ENCODE measurements at places on chromosomes 2 and 18.
A peak's percentile ranks its signal among the peaks of the same experiment; 100 is the strongest.

GRCh38 chr2:19120941-19121750, 237.3 kb downstream of the OSR1 start:
- DNase-seq, result no peak

DNA sequence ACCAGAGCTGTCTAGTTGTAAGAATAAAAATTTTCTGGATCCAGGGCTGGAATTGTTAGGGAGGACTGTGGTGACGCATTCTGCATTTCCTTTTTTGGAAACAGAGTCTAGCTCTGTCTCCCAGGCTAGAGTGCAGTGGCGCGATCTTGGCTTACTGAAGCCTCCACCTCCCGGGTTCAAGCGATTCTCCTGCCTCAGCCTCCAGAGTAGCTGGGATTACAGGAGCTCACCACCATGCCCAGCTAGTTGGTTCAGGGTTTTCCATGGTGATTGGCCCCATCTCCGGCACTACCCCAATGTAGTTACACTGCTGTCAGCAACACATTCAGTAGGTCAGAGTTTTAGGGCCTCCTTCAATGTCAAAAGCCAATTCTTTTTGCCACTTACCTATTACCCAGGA, 58.6 kb upstream of the RNF152 start:
- no peak for DNase-seq

DNA sequence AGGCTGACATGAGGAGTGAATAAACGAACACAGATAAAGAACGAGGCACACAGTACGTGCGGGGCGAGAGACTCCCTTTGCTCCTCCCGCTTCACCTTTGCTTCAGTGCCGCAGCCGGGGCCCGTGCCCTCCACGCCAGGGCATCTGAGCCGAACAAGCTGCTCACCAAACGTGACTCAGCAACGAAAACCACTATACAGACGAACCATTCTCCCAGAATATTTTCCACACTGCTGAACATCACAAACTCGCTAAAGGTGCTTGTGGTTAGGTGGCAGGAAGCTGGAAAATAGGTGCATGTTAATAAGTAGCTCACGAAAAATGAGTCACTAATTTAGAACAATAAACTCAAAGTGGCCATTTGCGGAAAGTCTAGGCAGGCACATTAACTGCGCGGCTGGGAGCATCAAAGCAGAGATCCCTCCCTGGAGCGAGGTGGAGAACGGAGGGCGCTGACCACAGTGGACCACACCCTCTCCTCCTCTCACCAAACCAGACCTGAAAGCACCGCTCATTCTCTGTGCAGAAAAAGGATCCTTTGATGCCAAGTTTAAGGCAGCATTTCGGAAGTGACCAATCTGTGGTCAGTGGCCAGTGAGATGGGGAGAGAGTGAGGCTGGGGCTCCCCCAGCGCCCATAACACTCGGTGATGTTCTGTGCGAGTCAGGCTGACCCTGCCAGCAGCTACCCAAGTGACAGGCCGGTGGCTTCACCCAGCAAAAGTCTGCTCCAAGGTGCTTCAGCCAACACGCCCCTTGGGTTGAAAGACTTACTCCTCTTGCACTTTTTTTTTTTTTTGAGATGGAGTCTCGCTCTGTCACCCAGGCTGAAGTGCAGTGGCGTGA, 153.2 kb downstream of the HDAC4 start:
- DNase-seq, result no peak

- peak; percentile 53 for DNase-seq
Observed at GRCh38 chr18:77899972-77900754, 650.5 kb downstream of the GALR1 start.

GRCh38 chr2:102508863-102509262, 35.8 kb downstream of the SLC9A4 start:
- DNase-seq, result no peak

DNA sequence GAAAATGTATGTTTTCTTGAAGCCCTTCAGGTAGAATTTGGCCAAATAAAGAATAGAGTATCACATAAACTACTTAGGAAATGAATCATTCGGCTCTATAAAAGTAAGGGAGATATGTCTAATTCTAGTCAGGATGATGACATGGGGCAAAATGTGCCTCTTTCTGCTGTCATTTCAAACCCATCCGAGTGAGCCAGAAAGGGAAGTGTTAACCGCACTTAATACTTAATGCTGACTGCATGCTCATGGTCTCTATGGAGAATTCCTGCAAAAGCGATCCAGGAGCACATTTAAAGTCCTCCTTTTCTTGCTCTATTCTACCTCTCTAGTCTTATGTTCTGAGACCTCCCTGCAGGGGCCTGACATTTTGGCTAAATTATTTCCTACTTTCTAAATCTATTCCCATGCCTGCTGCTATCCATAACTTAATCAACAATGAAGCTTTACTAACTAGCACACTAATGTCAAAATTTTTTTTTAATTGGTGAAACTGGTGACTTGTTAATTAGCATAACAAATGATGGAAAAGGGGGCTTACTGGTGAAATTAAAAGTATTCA, 127.4 kb downstream of the CDC42EP3 start:
- DNase-seq, result no peak

GRCh38 chr18:55422456-55423180, 165.4 kb downstream of the TCF4 start:
- no peak for DNase-seq

- no peak for DNase-seq
Observed at GRCh38 chr2:25576596-25576995, 96.8 kb downstream of the DTNB start.

GRCh38 chr2:129014432-129014831, 695.8 kb upstream of the HS6ST1 start:
- DNase-seq, result no peak

GRCh38 chr18:74551936-74552555, 17.7 kb downstream of the CNDP1 start:
- peak; percentile 77 for DNase-seq

GRCh38 chr2:8215982-8216381, 465.9 kb upstream of the ID2 start:
- no peak for DNase-seq

DNA sequence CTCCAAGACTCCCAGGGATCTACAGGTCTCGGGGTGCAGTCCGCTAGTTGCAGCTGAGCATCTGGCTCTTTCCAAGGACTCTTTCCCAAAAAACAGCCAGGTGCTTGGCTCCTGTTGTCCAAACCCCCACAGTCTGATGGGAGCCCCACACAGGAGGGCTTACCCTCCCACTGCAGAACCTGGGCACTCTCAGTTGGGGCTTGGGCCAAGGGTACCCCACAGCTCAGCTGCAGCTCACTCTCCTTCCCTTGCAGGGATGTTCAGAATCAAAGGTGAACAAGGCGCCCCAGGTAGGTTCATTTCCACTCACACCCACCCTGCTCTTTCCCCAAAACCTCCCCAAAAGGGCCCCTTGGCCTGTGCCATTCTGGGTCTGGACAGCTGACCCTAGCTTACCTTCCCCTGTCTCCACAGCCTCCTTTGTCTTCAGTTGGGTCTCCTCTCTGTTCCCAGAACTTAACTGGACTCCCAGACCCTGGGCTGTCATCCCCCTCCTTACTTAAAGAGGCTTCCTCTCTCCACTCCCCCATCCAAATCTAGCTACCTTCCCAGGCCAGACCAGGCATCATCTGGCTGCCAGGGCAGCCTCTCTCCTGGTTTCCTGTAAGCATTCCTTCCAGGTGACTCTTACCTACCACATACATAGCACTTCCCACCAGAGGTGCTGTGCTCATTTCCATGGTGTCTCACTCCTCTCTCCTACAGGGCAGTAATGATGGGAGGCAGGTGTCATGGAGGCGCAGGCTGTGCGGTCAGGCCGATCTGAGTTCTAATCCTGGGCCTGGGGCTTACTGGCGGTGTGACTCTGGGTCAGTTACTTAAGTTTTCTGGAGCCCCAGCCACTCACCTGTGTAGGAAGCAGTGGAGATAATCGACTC, 29.5 kb downstream of the MARCO start:
- DNase-seq, result no peak

GRCh38 chr2:217671075-217671474, 331.7 kb downstream of the TNS1 start:
- no peak for DNase-seq

GRCh38 chr2:169361706-169362117, 622 bp downstream of the LRP2 start:
- DNase-seq, result peak; percentile 1

- DNase-seq, result no peak
Observed at GRCh38 chr18:3319399-3319798, 57.5 kb downstream of the MYL12B start.

- DNase-seq, result no peak
Observed at GRCh38 chr18:79816981-79817606, 19.4 kb downstream of the KCNG2 start.

GRCh38 chr2:231803501-231804138, 17.4 kb downstream of the COPS7B start:
- DNase-seq, result no peak

GRCh38 chr18:76274468-76275289, 220.4 kb downstream of the ZNF516 start:
- no peak for DNase-seq

- no peak for DNase-seq
Observed at GRCh38 chr2:3405876-3406275, 26.4 kb downstream of the TRAPPC12 start.

- DNase-seq, result no peak
Observed at GRCh38 chr2:170073288-170073687, 104.7 kb upstream of the MYO3B start.

DNA sequence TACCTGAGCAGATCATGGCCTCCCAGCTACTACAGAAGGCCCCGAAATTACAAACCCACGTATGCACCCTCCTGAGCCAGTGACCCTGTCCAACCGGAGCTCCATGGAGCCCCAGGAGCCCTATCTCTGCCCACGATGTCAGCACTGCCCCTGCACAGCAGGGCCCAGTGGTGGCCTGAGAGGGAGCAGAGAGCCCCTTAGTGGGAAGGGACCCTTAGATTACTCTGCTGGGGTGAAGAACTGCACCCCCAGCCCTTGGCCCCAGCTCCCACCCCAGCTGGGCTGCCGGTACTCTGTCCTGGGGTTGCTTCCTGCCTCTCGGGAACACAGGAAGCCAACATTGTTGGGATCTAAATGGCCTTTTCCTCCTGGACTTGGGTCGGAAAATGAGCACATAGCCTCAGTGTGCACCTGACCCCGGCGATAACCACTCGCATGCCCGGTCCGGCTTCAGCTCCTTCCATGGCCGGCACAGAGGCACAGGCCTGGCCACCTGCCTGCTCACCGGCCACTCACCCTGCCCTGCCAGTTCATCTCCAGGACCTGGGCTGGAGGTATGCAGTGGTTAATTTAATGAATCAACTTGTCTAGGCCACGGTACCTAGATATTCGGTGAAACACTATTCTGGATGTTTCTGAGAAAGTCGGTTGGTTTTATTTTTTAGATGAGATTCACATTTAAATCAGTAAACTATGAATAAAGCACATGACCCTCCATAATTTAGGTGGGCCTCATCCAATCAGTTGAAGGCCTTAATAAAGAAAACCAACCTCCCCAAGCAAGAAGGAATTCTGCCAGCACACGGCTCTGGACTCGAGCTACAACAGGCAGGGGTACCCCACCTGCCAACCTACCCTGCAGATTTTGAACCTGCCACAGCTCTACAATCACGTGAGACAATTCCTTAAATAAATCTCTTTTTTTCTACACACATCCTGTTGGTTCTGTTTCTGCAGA, 19.2 kb downstream of the TNS1 start:
- no peak for DNase-seq

GRCh38 chr2:141103216-141103615, 1027.6 kb downstream of the LRP1B start:
- no peak for DNase-seq

DNA sequence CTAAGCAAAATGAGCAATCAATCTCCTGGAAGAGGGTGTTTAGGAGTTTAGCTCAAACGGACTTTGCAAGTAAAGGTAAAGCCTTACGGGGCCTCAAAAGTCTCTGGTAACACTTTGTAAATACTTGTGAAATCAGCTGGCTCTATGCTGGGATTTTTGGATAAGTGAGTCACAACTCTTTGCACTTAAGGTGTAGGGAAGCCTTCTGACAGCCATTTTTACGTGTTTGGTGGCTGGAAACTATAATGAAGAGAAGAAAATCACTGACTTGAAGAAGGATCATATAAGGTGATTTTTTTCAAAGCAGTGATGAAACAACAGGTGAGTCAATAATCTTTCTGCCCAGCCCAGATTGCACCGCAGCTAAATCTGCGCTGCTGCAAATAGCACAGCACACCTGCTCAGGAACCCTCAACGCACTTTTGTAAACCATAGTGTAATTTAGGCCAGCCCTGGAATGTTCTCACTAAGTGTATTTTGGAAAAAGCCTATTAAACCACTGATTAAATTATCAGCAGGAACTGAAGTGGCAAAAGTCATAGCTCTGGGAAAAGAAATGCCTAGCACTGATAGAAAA, 218.8 kb downstream of the AGPS start:
- DNase-seq, result no peak

DNA sequence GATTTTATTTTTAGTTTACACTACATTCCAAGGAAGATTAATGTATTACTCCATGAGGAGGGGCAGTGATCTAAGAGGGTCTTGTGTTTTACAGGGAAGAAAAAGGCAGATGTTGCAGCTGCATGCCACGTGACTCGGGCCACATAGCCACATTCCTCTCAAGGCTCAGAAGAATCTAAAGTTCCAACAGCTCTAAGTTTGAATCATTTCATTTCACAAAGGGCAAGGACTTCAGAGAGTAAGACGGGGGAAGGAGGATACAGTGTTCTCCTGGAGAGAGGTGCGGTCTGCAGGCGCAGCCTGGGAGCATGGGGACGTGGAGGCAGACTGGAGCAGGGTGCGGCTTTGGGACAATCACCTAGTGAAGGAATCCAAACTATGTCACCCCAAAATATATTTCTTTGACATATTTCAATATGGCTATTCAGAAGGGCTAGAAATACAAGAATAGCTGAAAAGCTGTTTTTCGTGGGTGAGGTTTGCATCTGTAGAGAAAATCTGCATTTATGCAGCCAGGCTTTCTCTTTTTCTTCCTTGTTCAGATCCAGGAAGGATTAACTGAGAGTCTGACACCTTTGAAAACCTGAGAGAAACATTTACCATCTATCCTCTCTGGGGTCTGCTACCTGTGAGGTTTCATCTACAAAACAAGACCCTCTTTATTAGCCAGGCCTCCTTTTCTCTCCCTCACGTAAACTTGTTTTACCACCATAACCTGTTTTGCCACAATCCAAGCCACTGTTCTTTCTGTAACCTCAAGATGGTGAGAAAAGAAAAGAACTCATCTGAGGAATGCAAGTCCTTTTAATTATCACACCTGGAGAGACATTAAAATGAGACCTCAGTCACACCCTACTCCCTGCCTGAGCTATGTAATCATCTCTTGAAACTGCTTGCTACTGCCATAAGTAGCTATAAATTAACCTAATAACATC, 165.1 kb upstream of the NDUFV2 start:
- no peak for DNase-seq

- DNase-seq, result no peak
Observed at GRCh38 chr18:12403601-12404506, 3.9 kb upstream of the PRELID3A start.

GRCh38 chr2:206801418-206802189, 36.2 kb downstream of the FASTKD2 start:
- no peak for DNase-seq

GRCh38 chr18:52748343-52748742, 408.3 kb downstream of the DCC start:
- DNase-seq, result no peak

DNA sequence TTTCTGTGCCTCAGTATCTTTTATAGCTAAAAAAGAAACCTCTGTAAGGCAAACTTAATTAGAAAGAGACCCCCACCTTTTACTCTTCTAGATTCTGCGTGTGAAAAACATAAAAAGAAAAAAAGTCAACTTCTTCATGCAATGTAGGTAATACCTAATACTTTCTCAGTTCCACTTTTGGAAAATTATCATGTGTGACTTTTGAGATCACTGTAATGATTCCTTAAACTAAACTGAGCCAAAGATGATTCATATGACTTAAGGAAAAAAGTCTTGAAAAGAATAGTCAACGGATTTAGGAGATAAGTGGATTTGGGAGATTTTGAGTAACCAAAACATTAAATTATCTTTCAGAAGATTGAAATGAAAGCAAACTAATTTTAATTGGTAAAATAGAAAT, 48.9 kb downstream of the PLEKHA3 start:
- no peak for DNase-seq

Data from CD4-positive, alpha-beta T cell treated with Interleukin-12 subunit alpha and Interleukin-12 subunit beta, for 1 hour (primary cell).